ENCODE measurements at places on chromosomes 4 and X.

- H3K27me3 ChIP-seq: no peaks in the 10 kb centered on the region
- no peaks in the 10 kb centered on the region for H3K4me1 ChIP-seq
- DNase-seq: no peak
- no peaks in the 10 kb centered on the region for H3K36me3 ChIP-seq
These were observed 72.1 kb downstream of the AMOT start for GRCh38 chrX:112768563-112768962.

DNA sequence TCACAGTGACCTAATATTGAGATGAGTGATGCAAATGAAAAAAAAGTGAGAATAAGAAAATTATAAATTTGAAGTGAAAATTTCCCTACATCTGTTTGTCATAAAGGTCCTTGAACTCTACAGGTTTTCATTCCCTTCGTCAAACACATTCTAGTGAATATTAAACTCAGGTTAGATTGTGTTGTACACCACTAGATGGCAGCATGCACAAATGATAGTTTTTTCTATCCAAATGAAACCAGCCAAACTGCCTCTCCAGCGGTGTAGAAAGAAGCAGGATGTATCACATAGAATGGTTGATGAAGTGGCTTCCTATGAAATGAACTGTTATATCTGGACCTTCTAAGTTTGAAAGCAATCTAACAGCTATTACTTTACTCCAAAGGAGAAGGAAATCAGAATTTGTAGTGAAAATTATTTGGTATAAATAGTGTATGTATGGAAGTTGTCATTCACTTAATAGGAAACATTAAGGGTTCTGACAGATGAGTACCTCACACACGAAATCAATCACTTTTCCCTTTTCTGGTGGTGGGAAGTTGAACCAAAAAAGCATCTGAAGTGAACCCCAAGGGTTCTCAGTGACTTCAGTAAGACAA is 382.7 kb downstream of the UNC5C start:
- H3K4me3 ChIP-seq: no peak overlapping the region
- no peaks in the 10 kb centered on the region for H3K36me3 ChIP-seq
- H3K27me3 ChIP-seq: no peaks in the 10 kb centered on the region
- no peak overlapping the region for H3K27ac ChIP-seq
- no peak for DNase-seq

GRCh38 chr4:12555011-12555410 is 929.1 kb downstream of the RAB28 start:
- no peak for DNase-seq
- no peaks in the 10 kb centered on the region for H3K36me3 ChIP-seq
- H3K4me1 ChIP-seq: no peaks in the 10 kb centered on the region
- no peak overlapping the region for H3K27ac ChIP-seq
- no peaks in the 10 kb centered on the region for H3K27me3 ChIP-seq
- H3K4me3 ChIP-seq: no peak overlapping the region

DNA sequence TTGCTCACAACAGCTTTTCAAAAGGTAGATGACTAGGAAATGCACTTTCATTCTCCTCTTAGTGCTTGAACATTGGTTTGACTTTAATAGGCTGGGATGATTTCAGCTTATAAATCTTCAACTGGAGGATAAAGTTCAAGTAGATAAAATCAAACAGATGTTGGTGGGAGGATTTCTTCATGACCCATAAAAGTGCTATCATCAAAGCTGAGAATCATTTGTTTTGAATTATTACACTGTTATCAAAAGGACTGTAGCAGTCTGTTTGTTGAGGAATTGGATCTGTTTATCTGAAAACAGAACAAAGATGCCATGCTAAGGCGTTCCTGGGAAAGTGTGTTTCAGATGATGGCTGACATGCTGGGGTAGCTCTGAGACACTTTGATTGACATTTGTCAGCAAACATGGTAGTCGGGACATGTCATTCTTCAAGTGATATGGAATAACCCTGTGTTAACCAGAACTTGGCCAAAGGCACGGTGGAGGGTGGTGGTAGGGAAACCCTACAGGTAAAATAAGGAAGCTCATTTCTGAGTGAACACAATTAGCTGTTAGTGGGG is 304.0 kb upstream of the PITX2 start:
- H3K4me1 ChIP-seq: no peaks in the 10 kb centered on the region
- H3K36me3 ChIP-seq: no peaks in the 10 kb centered on the region
- H3K4me3 ChIP-seq: no peak overlapping the region
- H3K27me3 ChIP-seq: no peaks in the 10 kb centered on the region
- H3K27ac ChIP-seq: no peak overlapping the region

- H3K36me3 ChIP-seq: no peaks in the 10 kb centered on the region
- H3K4me3 ChIP-seq: no peak overlapping the region
- DNase-seq: no peak
These were observed 1761.0 kb downstream of the STIM2 start for GRCh38 chr4:28621591-28621990.

DNA sequence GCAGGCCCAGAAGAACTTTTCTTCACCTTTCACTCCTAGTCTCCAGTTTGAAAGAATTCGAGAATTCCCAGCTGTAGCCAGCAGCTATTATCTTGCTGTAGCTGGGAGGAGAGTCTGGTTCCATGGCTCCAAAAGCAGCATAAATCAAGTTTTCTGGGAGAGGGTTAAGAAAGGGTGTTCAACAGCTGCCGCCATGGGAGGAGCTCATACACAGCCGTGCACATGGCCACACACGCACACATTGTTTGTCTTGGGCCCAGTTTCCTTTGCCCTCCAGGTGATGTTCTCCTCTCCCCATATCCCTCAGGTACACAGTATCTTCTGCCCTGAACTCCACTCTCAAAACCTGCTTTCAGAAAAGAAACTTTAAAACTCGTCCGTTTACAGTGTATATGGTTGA is 4.1 kb upstream of the GPC3 start:
- no peak for DNase-seq
- H3K36me3 ChIP-seq: no peaks in the 10 kb centered on the region
- no peak overlapping the region for H3K4me3 ChIP-seq
- H3K27me3 ChIP-seq: peaks cover 7% of the 10 kb centered on the region
- no peaks in the 10 kb centered on the region for H3K4me1 ChIP-seq

All from gastrocnemius medialis (tissue), 4 donors.